ENCODE measurements at places on chromosomes 13 and 19.

DNA sequence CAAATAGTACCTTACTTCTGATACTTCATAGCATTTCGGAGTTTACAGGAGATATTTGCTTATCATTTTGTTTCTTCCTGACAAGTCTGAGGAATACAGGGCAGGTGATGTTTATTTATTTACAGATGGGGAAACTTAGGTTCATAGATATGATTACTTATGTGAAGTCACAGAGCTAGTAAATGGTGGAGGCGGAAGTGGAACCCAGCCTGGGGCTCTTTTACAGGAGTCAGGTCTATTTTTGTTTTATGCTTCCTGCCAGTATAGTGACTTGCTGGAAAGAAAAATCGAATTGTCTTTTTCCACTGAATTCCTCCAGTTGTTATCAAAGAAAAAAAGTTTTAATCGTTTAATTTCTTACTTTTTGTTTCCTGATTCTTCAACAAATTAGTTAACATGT lies 66.5 kb downstream of the DGKH start:
- DNase-seq = no peak

DNA sequence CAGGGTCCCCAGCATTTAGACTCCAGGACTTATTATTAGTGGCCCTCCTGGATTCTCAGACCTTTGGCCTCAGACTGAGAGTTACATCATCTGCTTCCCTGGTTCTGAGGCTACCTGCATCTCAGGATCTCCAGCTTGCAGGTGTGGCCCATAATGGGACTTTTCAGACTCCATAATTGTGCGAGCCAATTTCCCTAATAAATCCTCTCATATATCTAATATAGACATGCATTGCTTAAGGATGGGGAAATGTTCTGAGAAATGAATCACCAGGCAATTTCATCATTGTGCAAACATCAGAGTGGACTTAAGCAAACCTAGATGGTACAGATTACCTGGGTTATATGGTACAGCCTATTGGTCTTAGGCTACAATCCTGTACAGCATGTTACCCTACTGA lies 116.5 kb upstream of the FBXL3 start:
- DNase-seq = no peak

DNA sequence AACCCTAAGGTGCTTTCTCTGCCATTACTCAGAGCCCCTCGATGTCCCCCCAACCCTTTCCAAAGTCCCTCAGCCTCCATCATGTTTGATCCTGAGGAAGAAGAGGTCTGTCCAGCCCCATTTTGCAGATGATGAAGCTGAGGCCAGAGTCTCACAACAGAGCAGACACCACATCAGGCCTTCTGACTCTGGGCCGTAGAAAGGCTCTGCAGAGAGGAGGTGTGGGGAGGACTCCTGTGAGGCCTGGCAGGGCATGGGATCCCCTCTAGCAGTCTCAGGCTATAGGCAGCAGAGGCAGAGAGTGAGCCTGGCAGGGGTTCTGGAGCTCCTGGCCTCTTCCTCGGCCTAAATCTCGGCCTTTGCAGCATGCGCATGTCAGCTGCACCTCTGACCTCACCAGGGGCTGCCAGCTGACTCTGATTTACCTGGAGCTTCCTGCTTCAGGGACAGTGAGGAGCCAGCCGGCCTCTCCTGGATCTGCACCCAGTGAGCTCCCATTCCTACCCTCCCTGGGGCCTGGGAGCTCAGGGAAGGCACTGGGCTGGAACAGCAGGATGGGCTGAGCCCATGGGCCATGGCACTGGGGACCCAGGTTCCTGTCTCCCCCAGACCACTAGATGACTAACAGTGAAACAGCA lies 41.7 kb upstream of the VSTM2B start:
- no peak for DNase-seq

DNA sequence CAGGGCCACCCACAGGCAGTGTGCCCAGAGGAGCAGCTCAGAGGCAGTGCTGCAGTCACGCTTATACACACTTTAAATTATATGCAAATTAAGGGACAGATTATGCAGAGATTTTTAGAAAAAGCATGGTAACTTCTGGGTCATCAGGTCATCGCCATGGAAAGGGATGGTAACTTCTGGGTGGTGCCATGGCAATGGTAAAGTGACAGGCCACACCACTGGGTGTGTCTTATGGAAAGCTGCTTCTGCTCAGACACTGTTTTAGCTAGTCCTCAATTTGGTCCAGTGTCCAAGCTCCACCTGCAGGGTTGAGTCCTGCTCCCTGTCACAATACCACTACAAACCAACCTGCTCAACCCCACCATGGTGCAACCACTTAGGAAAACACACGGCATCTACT lies 29.9 kb upstream of the LSM14A start:
- DNase-seq = no peak

GRCh38 chr13:101785858-101786257 lies 333.4 kb downstream of the ITGBL1 start:
- DNase-seq = no peak

DNA sequence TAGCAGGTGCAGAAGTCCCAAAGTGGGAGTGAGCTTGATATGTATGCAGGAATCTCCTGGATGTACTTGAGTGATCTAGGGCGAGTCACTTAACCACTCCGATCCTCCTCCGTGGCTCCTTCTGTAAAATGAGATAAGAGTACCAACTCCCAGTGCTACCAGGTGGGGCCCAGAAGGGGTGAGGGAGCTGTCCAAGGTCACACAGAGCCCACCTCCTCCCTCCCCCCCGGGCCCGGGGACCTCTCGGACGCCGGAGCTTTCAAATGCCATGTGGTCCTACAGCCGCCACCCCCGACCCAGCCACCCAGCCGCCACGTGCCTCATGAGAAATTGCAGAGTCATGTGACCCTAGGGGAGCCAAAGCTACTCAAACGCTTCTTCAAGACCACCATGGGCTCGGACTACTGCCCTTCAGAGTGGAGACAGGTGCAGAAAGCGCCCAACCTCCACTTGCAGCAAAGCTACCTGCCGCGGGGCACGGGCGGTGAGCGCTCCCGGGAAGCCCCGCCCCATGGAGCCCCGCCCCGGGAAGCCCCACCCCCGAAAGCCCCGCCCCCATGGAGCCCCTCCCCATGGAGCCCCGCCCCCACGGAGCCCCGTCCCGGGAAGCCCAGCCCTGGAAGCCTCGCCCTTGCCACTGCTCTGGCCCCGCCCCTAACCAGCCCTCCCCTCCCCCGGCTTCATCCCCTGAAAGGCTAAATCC lies 10.1 kb upstream of the ZNF358 start:
- DNase-seq = no peak

GRCh38 chr13:46386392-46387063 lies 524 bp downstream of the RUBCNL start:
- DNase-seq = no peak

DNA sequence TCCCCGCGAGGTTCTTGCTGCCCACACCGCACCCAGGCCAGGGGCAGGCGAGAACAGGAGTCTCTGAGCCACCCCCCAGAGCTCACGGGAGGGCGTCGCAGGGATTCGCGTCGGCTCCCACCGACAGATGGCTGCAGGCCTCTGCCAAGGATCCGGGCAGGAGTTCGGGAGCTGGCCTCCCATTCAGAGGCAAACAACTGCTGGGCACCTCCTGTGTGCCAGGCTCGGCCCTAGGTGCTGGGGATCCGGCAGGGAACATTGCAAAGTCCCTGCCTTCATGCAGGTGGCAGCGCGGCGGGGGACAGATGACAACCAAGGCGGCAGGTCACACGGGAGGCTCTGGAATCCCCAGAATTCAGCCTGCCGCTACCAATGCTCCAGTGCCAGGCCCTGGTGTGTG lies 25.3 kb downstream of the LRRC4B start:
- no peak for DNase-seq

GRCh38 chr13:79281339-79281747 lies 124.7 kb downstream of the RBM26 start:
- DNase-seq = no peak

- no peak for DNase-seq
Measured at GRCh38 chr13:26133851-26134250, 82.0 kb upstream of the SHISA2 start.

DNA sequence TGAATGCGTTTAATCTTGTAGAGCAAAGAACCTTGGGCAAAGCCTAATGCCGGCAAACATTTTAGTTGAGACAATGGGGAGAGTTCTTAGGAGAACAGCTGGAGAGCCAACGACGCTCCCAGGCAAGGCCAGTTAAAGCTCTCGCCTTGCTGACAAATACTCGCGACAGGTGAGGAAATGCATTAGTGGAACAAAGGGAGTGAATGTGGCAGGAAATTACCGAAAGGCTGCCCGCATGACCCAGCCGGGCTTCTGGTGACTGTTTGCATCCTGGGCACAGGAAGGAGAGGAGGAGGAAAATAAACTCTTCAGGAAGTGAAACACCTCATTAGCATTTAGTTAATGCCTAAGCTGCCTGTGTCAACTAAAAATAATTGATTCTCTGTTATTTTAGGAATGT lies 74.6 kb downstream of the SHISA2 start:
- DNase-seq = no peak

DNA sequence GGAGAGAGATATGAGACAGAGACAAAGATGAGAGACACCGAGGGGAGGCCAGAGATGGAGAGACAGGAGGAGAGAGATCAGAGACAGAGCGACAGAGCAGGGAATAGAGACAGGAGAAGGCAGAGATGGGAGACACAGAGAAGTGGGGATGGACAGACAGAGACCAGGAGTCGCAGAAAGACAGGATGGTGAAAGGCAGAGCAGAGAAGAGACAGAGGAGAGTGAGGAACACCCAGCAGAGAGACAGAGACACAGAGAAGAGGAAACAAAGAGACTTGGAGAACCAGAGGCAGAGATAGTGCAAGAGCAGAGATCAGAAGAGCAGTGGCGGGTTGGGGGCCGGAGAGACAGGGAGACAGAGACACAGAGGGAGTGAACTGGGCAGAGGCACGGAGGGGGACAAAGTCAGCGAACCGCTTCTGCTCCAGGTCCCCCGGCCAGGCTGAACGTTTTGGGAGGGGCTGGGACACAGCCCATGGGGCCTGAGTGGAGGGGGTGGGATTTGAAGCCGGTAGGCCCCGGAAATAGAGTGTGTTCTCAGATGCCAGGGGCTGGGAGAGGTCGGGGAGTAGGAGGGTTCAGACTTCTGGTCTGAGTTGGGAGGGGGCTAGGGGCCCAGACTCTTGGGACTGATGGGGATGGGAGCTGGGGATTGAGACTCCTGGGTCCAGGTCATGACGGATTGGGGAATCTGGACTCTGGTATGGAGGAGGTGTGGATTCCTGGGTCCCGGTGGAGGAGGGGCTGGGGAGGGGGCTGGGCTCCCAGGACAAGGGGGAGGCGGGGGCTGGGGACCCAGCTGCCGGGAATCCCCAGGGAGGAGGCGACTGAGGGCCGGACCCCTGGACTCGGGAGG lies 654 bp downstream of the ZNF579 start:
- no peak for DNase-seq

GRCh38 chr19:42295831-42296525 lies 6.0 kb upstream of the PRR19 start:
- peak; percentile 87 for DNase-seq

DNA sequence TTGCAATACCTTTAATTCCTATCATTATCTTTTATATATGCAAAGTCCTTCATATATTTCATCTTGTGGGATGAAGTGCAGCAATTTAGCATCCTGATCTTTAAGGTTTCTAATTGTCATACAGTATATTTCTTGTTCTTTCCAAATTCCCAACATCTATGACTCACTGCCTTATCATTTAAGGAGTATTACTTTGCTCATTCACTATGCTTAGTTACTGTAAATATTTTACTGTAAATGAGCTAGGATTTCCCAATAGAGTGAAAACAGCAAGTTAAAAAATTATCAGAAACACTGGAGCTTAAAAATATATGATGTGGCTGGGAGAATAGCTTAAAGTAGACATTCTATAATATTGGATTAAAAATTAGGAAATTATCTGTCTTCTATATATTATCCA lies 69.9 kb downstream of the SLITRK6 start:
- no peak for DNase-seq

DNA sequence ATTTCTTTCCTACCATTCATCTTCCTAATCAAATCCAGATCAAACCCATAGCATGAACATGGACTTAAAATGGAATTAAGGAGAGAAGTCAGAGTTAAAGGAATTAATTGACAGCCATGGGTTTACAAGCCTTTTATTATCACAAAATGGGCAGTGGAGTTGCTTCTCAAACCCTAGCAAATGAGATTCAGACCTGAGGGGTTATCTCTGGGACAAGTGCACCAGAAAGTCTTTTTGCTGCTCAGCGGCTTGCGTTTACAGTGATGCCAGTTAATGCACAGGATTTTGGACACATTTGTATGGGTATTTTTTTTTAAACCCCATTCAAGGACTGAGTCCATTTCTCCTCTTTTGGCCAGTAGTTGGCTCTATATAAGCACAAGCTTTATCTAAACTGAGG lies 503.0 kb downstream of the EFNB2 start:
- no peak for DNase-seq

- DNase-seq = no peak
Measured at GRCh38 chr13:94660695-94661326, 51.5 kb downstream of the SOX21 start.

DNA sequence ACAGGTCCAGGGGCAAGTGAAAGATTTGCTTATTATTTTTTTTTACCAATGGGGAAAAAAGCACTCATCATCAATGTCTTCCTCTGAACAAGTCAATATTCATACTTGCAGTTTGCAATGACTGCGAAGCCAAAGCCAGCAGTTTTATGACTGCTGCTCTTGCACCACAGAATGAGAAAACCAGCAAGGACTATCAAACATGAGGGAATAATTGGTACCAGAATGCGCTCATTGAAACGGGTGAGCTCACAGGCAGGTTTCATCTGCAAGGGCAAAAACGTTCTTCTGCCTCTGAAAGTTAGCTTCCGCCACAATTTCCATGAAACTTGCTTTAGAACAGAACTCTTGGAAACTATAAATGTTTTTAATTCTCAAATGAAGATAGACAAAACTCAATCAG lies 5.5 kb downstream of the DLEU7 start:
- no peak for DNase-seq

GRCh38 chr13:42673677-42674076 lies 99.7 kb downstream of the TNFSF11 start:
- no peak for DNase-seq

GRCh38 chr13:106172176-106172905 lies 363.1 kb downstream of the EFNB2 start:
- no peak for DNase-seq

- no peak for DNase-seq
Measured at GRCh38 chr19:54429176-54429495, 13.9 kb downstream of the TTYH1 start.

GRCh38 chr13:89269737-89270136 lies 1598.6 kb downstream of the SLITRK5 start:
- no peak for DNase-seq

DNA sequence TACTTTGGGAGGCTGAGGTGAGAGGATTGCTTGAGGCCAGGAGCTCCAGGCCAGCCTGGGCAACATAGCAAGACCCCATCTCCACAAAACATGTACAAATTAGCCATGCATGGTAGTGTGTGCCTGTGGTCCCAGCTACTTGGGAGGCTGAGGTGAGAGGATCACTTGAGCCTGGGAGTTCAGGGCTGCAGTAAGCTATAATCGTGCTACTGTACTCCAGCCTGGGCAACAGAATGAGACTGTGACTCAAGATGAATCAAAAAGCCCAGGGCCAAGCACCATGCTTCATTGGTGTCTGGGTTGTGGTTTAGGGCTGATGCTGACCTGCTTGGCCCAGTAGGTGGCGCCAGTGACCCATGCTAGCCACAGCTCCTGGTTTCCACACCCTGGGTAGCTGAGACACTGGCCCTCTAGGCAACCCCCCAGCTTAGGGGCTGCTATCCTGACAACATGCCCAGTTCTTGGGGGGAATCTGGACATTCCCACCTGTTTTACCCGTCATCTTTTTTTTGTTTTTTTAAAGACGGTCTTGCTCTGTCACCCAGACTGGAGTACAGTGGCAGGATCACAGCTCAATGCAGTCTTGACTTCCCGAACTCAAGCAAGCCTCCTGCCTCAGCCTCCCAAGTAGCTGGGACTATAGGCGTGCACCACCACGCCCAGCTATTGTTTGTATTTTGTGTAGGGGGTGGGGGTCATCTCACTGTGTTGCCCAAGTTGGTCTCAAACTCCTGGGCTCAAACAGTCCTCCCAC lies 5.5 kb downstream of the CCDC124 start:
- DNase-seq = peak; percentile 81

All from naive B cell (primary cell).